AG09319 (cell line): ENCODE measurements at places on chromosomes 3 and 15.
A peak's percentile ranks its signal among the peaks of the same experiment; 100 is the strongest.

DNA sequence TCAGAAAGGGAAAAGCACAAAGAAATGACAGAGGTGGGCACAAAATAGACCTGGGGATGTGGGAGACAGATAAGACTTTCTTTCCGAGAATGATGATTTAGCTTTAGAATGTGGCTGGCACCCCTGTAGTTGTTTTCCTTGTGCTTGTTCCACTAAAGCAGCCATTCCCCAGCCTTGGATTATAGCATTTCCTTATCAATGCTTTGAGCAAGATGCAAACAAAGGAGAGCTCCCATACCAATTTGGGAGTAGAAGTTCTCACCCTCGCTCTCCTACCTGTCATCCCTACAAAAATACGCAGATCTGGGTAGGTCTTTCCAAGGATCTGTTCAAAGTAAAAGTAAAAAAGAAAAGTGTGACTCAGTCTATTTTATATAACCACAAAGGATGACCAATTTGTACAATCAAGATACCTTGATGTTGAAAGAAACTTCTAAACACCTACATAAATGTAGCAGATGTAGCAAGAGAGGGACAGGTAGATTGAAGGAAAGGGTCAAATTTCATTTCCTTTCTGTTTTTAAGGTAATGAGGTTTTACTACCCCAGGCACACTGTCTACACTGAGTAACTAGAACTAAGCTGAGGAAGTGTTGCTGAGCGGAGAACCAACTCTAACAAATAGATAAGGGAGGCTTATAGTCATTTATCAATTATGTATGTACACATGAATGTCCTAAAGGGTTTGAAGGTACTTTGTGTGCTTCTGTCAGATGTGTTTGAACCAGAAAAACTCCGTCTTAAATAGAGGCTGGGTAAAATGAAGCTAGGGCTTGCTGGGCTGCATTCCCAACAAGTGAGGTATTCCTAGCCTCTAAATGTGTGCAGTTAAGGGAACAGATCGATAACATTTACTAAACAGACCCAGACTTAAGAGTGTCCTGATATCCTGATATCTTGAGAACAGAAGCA lies 91.1 kb upstream of the LRRN1 start:
- DNase-seq, result no peak

DNA sequence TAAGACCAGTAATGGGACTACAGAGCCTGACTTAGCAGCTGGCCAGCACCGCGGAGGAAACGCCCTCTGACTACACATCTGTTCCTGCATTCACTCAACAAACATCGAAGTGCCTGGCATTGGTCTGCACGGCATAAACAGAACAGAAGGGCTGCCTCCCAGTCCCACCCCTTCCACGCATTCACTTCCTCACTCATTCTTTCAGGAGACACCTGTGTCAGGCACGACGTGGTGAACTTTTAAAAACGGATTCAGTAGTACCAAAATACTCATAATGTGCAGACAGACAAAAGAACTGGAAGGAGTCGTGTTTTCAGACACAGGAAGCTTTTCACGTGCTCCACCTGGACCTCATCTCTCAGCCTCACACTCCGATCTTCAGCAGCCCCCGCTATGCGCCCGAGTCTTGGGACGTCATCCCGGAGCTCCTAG lies 123.3 kb downstream of the XXYLT1 start:
- no peak for DNase-seq

DNA sequence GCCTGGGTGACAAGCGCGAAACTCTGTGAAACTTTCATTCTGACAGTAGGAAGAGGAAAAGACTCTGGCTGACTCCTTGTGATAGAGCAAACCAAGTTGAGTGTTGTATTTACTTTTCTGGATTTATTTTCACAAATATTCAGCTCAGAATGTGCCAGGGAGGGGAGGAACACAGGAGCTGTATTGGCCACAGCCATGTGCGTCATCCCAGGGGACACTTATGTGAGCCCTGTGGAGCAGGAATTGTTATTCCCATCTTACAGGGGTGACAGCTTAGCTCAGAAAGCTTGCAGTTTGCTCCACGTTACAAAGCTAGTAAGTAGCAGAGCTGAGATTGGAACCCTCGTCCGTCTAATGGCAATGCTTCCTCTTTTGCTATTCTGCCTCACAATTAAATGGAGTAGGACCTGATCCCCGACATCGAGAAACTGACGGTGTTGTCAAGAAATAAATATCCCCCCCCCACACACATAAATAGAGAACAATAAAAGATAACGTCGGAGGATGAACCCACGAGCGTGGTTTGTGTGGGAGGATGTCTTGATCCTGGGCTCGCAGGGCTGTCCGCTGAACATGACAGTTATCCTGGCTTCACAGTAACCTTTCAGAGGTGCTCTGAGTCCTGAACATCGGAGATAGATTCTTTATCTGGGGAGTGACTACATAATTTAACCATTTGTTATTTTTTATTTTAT lies 151.6 kb upstream of the CTDSPL start:
- no peak for DNase-seq

DNA sequence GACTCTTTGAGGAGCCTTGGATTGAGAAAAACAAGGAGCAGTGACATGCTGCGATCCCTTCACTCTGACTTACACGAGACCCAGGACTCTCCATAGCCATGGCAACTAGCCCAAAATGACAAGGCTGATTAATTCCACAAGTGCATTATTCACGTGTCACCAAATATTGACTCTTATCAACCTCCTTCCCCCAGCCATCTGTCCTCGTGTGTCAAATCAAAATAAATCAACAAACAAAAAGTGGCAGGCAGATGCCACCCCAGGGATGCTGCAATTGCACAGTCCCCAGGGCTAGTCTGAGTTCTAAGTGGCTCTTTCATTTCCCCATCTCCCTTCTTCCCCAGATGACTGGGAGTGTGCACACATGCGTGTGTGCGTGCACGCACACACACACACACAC lies 104.9 kb downstream of the AQP9 start:
- DNase-seq, result no peak

DNA sequence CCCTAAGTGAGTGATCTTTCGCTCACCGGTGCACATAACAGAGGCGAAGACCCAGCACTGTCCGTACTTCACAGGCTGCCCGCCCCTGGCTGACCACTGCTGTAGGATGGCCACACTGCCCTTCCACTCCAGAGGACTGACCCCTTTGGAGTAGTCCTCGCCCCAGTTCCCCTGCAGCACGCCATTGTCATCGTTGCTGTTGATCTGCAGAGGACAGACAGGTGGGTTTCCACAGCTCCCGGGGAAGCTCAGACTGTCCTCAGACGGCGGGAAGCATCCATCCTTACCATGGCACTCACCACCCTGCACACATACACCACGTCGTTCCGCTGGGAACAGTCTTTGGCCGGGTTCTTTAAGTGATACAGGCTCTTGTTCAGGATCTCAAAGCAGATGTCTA lies 20.5 kb upstream of the TGM5 start:
- no peak for DNase-seq

DNA sequence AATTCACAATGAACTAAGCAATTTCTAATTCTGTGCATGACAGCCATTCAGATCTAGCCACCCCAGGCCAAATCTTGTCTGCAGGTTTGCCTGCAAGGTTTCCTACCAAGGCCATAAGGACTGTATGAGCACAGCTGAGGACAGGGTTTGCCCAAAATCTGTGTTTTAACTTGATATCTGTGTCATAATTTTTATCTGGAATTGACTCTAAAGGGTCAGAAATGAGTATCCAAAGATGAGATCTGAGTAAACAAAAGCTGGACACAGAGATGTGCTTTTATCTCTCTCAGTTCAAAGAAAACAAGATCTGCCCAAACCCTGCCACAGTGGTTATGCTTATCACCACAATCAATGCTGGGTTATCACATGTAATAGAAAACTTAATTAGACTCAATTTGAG lies 154.6 kb upstream of the COL8A1 start:
- no peak for DNase-seq

DNA sequence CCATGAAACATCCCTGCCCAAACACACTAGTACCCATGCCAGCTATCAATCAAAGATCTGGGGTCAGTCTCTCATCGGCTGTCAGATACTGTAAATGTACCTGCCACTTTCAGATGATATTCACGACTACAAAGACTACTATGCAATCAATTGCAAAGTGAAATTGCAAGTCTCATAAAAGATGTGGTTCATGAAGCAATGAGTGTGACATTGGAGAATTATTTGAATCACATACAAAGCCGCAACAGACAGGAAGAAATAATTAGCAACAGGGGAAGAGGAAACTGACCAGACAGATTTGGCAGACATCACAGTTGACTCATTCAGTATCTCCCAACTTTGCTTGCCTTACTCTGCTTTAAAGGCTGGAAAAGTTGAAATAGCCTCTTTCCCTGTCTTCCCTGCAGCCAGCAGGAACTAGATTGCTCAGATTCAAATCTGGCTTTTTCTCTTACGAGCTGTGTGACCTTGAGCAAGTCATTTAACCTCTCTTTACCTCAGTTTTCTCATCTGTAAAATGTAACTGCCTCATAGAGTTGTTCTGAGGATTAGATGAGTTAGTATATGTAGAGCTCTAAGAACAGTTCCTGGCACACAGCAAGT lies 95.7 kb upstream of the C3orf80 start:
- DNase-seq, result peak; percentile 89

GRCh38 chr15:85318732-85319076 lies 61.7 kb upstream of the AKAP13 start:
- DNase-seq, result no peak

DNA sequence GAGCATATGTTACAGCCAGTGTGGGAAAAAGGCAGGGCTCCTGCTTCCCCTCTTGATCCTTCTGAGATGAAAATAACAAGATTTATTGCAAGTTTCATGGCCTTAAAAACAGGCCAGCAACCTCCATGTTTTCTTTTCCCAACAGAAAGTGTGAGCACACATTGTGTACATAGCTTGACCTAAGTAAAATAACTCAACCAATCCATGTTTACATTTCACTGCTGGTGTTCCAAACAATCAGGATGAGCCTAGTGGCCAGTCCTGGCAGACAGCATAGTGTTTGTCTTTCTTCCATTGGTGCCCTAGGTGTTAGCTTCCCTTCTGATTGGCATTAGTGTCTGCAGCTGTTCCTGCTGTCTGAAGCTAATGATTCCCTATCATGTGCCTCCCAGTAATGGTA lies 847.7 kb downstream of the EPHA3 start:
- DNase-seq, result no peak

GRCh38 chr3:141600331-141600730 lies 113.5 kb downstream of the RASA2 start:
- no peak for DNase-seq

DNA sequence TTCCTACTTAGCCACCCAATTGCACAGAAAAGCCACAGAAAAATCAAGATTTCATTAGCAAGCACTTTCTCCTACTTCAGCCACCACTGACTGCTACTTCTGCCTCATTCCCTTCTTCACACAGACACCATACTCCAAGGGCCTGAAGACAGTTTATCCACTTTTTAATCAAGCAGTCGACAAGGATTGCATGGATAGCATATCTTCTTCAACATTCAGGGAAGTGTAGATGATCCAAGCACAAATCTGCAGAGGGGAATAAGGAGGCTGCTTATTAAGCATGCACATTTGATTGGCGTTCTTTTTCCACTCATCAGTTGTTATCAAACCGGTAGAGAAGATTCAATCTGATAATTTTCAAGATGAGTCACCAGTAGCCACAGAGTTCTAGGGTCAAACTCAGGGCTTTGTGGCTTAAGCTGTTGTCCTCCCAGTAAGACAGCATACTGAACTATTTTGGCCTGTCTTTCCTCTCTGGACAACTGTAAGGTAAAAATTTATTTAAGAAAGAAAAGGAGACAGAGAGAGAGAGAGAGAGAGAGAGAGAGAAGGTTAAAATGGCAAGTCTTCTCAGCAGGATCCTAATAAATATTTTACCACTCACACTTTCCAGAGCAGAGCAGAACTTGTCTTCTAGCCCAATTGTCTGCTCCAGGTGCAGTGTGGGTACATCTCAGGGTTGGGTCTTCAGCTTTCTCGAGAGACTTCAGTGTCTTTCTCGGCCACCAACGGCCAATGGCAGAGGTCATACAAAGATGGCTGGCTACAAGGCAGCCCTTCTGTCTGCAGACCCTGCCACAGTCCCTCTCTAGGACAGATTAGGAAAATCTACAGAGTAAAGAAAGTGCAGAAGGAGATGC lies 80.6 kb upstream of the BHLHE40 start:
- DNase-seq, result no peak
